ENCODE measurements at places on chromosomes 4 and X.
A peak's percentile ranks its signal among the peaks of the same experiment; 100 is the strongest.

GRCh38 chrX:29229802-29230201, 642.6 kb downstream of the IL1RAPL1 start:
- no peak overlapping the region for H3K4me3 ChIP-seq
- H3K36me3 ChIP-seq = no peaks in the 10 kb centered on the region
- H3K27me3 ChIP-seq = peaks cover 2% of the 10 kb centered on the region
- no peaks in the 10 kb centered on the region for H3K4me1 ChIP-seq
- no peak for DNase-seq

- no peak overlapping the region for H3K4me3 ChIP-seq
- H3K36me3 ChIP-seq = no peaks in the 10 kb centered on the region
- H3K27me3 ChIP-seq = no peaks in the 10 kb centered on the region
- H3K4me1 ChIP-seq = peaks cover 32% of the 10 kb centered on the region
- no peak overlapping the region for H3K27ac ChIP-seq
Measured at GRCh38 chr4:41432881-41433280, 105.1 kb upstream of the LIMCH1 start.

DNA sequence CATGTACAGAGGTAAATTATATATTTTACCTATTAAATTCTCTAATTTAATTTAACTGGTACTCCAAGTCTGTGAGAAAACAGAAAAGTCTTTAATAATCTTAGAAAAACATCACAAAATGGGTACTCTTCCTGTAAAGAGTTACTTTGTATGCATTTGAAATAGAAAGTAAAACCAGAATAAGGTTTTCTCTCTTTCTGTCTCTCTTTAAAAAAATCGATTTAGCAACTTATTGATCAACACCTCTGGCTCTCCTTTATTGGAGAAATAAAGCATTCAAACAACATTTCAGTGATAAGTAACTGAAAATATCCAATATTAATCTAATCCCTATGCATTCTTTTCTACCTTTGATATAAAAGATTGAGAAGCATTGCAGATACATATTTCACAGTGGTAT, 27.4 kb downstream of the ATOH1 start:
- no peaks in the 10 kb centered on the region for H3K27me3 ChIP-seq
- no peak for DNase-seq
- no peak overlapping the region for H3K27ac ChIP-seq
- no peaks in the 10 kb centered on the region for H3K4me1 ChIP-seq
- no peaks in the 10 kb centered on the region for H3K36me3 ChIP-seq
- H3K4me3 ChIP-seq = no peak overlapping the region

DNA sequence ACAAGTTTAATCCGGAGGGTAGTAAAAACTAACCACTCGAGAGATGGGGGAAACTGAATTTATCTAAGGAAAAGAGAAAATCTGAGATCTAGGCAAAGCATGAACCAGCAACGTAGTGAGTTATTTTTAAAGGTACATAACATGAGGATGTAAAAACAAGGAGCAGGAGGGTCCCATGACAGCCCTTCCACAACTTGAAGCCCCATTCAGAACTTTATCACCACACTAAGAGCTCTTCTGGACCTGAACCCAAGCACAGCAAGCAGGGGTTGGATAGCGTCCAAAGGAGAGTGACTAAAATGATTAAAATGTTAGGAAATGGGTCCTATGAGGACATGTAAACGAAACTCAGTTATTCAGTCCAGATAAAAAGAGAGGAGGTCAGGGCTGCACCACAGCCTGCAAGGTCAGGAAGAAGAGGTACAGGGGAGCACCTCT, 16.2 kb downstream of the SH3RF1 start:
- DNase-seq = no peak
- H3K27ac ChIP-seq = peak overlapping the region; percentile 35
- no peaks in the 10 kb centered on the region for H3K36me3 ChIP-seq
- H3K4me1 ChIP-seq = peaks cover 62% of the 10 kb centered on the region

DNA sequence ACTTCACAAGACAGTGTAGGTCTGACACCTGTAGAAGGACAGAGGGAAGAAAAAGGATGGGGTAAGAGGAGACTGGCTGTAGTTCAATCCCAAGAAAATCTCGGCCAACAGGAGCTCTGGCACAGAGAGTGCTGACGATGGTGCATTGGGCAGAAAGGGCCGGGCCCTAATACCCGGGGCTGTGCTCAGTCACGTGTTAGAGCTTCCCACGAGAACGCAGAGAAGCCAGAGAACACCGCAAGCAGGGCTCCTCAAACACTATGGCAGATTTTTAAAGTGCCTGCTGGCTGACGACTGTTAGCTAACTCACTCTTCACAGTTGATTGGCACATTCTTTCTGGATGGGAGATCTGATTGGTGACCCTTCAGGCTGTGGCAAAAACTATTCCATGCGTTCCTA, 35.5 kb downstream of the EREG start:
- DNase-seq = no peak
- no peaks in the 10 kb centered on the region for H3K36me3 ChIP-seq
- peaks cover 3% of the 10 kb centered on the region for H3K27me3 ChIP-seq
- no peak overlapping the region for H3K4me3 ChIP-seq

DNA sequence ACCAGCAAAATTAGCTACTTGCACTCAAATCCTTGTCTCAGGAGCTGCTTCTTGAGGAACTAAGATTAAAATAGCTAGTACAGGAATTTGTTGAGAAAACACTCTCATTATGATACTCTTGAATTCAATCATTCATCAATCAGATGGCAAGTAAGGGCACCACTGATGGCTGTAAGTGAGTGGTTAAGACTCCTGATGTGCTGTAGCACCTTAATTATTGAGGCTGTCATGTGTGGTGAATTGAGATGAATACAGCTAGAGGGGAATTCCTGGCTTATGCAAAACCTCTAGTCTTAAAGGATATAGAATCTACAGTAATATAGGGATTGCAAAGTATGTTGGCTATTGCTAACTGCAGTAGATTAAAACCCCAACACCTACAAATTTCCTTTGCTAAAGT, 509.1 kb downstream of the IQCM start:
- H3K27ac ChIP-seq = no peak overlapping the region
- no peaks in the 10 kb centered on the region for H3K27me3 ChIP-seq
- no peaks in the 10 kb centered on the region for H3K36me3 ChIP-seq
- DNase-seq = no peak
- no peaks in the 10 kb centered on the region for H3K4me1 ChIP-seq
- no peak overlapping the region for H3K4me3 ChIP-seq

DNA sequence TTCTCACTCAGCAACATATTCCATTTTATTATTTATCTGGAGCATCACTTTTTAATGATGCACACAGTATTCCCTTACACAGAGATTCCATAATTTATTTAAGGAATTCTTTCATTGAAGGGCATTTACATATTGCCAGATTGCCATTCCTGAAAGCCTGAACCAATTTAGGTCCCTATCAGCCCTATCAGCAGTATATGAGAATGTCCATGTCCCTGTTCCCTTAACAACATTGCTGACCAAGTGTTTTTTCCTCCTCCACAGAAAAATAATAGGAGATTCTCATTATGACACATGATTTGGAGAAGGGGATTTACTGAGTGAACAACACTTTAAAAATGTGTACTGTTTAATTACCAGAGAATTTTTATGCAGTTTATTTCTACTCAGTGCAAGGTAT, 90.1 kb upstream of the PHOX2B start:
- no peak overlapping the region for H3K4me3 ChIP-seq
- no peaks in the 10 kb centered on the region for H3K36me3 ChIP-seq
- H3K27me3 ChIP-seq = peaks cover 4% of the 10 kb centered on the region

DNA sequence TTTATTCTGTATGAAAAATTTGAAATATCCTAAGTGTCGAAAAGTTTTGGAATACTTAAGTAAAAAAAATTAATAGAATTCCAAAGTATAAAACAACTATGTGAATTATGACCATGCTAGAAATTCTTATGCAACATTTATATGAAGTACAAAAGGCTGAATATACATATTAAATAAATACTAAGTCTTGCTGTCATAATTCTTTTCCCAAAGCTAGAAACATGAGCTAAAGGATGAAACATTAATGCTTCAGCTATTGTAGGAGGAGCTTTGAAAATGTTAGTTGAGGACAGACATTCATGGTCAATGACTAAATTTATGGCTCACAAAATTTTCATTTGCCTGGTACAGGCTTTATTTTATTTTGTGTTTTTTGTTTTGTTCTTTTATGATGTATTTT, 207.3 kb downstream of the GABRB1 start:
- no peak for DNase-seq
- peaks cover 1% of the 10 kb centered on the region for H3K4me1 ChIP-seq
- H3K27ac ChIP-seq = no peak overlapping the region
- H3K27me3 ChIP-seq = no peaks in the 10 kb centered on the region
- H3K36me3 ChIP-seq = no peaks in the 10 kb centered on the region

DNA sequence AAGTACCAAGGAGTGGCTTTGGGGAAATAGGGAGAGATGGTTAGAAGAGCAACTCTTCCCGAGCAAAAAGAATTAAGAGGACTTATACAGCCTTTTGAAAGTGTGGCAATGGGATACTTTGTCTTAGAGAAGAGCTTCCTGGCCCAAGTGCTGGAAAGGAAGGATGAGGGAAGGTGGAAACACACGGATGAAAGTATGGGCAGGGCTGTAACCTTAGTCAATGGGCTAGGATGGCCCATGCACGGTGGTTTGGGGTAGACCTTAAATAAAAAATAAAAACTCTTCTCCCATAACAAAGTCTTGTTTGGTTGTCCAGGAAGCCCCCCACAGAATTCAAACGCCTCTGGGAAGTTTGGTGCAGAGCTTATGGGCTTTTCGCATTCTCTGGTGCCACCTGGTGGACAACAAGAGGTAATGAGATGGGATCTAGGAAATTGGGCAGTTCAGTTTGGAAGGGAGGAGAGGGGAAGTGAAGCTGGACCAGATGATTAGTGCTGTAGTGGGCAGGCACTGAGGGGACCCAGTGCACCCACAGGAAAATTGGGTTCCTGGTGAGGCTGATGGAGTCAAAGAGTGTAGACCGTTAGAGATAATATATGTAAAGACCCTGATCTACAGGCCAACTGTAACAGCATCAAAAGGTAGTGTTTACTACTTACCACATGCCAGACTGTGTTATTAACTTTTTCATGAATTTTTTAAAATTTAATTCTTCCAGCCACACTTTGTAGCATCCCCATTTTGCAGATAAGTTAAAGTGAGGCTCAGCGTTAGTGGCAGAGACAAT, 13.8 kb upstream of the ENOX2 start:
- H3K36me3 ChIP-seq = no peaks in the 10 kb centered on the region
- H3K27me3 ChIP-seq = peaks cover 3% of the 10 kb centered on the region
- no peaks in the 10 kb centered on the region for H3K4me1 ChIP-seq
- no peak overlapping the region for H3K27ac ChIP-seq

DNA sequence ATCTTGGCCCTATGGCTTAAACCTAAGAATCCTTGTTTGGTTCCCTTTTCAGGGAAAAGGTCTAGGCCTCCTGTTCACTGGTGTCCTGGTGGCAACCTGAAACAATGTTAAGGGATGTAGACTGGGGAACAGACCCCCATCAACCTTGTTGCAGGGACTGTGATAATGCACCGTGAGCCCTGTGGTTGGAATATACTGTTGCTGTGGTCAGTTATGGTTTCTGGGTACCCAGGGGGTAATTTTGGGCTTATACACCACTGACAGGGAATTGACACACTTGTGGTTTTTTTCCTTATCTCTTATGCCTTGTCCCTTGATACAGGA, 64.0 kb upstream of the WDR1 start:
- no peaks in the 10 kb centered on the region for H3K4me1 ChIP-seq
- no peak overlapping the region for H3K27ac ChIP-seq
- no peaks in the 10 kb centered on the region for H3K36me3 ChIP-seq

- no peak overlapping the region for H3K27ac ChIP-seq
- no peaks in the 10 kb centered on the region for H3K4me1 ChIP-seq
- H3K4me3 ChIP-seq = no peak overlapping the region
- no peak for DNase-seq
- no peaks in the 10 kb centered on the region for H3K36me3 ChIP-seq
Measured at GRCh38 chr4:126838941-126839679, 793.6 kb upstream of the INTU start.

DNA sequence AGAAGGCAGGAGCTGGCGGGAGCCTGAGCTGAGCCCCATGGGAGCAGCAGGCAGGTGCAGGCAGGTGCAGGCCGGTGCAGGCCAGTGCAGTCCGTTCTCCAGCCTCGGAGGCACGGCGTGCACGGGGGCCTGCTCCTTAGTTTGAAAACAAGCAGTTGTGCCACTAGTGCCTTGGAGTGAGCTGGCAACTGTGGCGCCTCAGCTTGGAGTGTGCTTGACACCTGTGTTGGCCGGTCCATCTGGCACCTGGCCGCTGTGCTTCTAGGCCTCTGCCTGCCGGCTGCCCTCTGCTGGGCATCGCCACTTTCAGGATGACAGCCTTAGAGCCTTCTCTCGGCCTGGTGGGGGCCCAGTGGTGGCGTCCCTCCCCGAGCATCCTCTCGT, 47.9 kb downstream of the RGS12 start:
- no peak overlapping the region for H3K27ac ChIP-seq
- DNase-seq = no peak
- H3K4me1 ChIP-seq = peaks cover 20% of the 10 kb centered on the region
- peaks cover 8% of the 10 kb centered on the region for H3K27me3 ChIP-seq
- peak overlapping the region; percentile 34 for H3K4me3 ChIP-seq

DNA sequence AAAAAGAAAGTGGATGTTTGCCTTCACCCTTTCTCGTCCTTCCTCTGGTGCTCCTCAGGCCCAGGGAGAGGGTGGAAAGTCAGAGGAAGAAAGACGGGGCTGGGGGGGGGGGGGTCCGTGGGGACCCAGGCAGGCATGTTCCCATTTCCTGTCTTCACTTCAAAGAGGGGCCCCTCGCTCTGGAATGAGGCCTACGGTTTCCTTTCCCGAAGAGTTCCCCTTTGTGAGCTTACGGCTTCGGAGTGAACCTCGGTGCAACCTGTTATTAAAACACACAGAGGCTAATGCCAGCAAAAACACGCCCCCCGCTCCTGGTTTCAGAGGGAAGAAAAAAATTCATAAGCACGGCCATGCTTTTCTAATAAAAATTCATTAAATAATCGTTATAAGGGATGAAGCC, 40.1 kb downstream of the SHOX start:
- H3K27ac ChIP-seq = no peak overlapping the region
- H3K4me1 ChIP-seq = no peaks in the 10 kb centered on the region
- H3K4me3 ChIP-seq = no peak overlapping the region
- no peaks in the 10 kb centered on the region for H3K27me3 ChIP-seq
- DNase-seq = no peak
- H3K36me3 ChIP-seq = no peaks in the 10 kb centered on the region

DNA sequence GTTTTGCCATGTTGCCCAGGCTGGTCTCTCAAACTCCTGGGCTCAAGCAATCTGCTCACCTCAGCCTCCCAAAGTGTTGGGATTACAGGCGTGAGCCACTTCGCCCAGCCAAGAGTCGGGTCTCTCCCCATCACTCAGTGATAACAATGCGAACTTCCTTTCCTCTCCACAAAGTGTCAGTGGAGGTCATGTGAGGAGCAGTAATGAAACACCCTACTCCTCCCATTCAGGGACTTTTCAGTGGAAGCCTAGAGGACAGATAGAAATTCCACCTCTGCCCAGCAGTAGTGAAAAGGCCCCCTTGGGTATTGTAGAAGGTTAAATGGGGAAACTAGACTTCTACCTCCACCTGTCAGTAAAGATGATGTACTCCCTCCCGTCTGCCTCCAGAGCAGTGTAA, 141.9 kb upstream of the STK26 start:
- no peaks in the 10 kb centered on the region for H3K27me3 ChIP-seq
- no peak for DNase-seq
- no peak overlapping the region for H3K4me3 ChIP-seq
- no peak overlapping the region for H3K27ac ChIP-seq
- H3K4me1 ChIP-seq = no peaks in the 10 kb centered on the region
- H3K36me3 ChIP-seq = no peaks in the 10 kb centered on the region

All from glutamatergic neuron (in vitro differentiated cells).